Right cardiac atrium (tissue), 5 donors: ENCODE measurements at places on chromosomes 2 and 18. TPM values are rescaled to one million over a fixed set of nuclear protein-coding genes. Genes with fewer than 3 reads are reported as not detected.

The GALNT3 gene
- total RNA-seq, result 0.31 TPM

The PPP1R1C gene
- 18.0 TPM for total RNA-seq

The ZSWIM2 gene
- total RNA-seq, result not detected

The TDRD15 gene
- not detected for total RNA-seq

The GPR17 gene
- total RNA-seq, result 0.31 TPM
